ENCODE measurements at places on chromosomes 2 and 18.

DNA sequence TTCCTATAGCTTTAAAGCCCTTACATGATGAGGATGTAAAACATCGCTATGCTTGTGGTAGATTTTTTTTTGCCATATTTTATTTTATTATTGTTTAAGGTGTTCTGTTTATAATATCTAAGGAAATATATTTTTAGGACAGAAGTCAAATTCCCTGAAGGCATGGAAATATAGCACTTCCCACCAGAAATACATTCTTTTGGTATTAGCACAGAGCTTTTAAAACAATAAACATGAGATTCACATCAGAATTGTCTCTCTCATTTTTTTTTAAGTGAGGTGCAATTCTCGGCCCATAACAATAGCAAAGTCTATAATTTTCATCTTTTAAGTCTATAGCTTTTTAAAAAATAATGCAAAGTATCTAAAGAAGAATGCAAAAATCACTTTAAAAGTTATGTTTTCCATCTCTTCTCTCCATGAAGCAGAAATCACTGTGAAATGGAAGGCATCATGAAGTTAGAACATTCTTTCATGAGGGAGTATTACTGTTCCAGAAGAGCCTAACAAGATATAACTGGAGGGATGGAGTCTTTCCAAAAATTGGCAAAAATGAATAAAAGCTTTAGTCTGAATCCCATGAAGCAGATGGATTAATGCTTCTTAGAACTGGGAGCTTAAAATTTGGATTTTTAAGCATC lies 283.6 kb upstream of the TRIB2 start:
- DNase-seq: no peak

- DNase-seq: no peak
Observed at GRCh38 chr18:9405130-9405529, 70.2 kb upstream of the RALBP1 start.

GRCh38 chr2:197613509-197613987 lies 61.8 kb downstream of the RFTN2 start:
- no peak for DNase-seq

GRCh38 chr18:46110406-46110805 lies 6.2 kb downstream of the HAUS1 start:
- DNase-seq: no peak

DNA sequence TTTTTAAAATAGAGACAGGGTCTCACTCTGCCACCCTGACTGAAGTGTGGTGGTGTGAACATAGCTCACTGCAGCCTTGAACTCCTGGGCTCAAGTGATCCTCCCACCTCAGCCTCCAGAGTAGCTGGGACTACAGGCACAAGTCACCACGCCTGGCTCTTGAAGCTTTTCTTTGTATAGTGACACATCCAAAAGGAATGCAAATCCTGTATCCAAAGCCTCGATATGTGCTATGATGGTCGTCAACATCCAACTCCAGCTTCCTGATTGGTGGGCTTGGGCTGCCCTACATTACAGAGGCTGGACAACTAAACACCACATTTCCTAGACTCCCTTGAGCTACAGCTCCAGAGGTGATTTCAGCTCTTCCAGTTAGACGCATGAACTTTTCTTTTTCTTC lies 101.7 kb upstream of the PGAP1 start:
- DNase-seq: no peak

GRCh38 chr2:58686776-58687175 lies 445.7 kb upstream of the FANCL start:
- no peak for DNase-seq

DNA sequence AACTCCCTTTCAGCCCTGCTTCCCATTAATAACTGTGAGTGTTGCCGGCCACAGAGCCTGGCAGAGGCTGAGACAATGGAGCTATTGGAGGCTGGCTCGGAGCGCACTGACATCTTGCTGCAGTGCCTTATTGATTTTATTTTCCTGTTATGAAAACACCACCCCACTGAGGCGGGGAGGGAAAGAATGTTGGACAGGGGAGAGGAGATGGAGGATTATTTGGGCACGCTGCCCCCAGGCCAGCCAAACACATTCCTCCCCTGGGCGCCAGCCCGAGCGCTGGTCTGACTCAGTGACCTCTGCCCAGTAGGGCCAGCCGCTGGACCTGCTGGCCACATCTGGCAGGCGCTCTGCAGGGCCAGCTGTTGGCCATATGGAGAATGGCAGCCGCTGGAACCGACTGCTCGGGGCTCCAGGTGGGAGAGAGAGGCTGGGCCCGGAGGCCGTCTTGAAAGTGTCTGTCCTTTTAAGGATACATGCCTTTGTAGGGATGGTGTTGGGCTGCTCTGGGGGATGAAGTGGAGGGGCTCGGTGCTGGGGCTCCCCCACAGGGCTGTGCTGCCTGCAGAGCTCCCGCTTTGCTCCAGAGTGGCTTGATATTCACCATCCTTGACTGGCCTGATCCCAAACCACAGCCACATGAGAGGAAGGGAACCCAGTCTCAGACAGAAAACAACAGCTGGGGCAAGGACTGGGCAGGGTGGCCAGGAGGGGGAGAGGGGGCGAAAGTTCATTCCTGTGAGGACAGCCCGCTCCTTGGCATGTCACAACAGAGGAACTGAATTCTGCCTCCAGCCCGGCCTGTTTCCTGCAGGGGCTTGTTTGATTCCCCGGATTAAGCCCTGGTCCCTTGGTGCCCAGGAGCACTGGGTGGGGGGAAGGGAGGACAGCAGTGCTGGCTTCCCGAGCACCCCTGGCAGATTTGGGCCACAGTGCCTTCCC lies 179.0 kb downstream of the KLHL29 start:
- DNase-seq: no peak

- DNase-seq: no peak
Observed at GRCh38 chr2:239896075-239896474, 129.1 kb downstream of the NDUFA10 start.

- DNase-seq: no peak
Observed at GRCh38 chr2:29463181-29463900, 348.1 kb downstream of the CLIP4 start.

DNA sequence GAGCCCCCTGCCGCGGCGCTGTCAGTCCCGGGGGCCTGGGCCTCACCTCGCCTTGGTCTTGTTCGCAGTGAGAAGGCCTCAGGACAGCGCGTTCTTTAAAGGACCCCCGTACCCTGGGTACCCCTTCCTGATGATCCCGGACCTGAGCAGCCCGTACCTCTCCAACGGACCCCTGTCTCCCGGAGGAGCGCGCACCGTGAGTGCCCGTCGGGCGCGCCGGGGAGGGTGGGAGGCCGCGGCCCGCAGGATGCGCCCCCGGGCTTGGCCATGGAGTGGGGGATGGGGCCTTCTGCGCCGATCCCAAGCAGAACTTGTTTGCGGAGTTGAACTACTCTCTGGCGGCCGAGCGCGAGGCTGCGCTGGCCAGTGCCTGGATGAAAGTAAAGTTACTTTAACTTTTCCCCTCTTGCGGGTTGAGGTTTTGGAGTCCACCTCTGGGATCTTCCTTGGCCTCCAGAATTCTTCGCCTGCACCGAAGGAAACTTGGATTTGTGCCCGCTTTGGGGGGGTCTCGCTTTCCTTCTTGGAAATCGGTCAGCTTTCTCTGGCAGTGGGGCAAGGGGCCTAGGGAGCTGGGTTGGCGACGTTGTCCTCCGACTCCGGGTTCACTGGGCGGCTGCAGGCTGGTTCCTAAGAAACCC lies 1.2 kb downstream of the TCF7L1 start:
- no peak for DNase-seq

- no peak for DNase-seq
Observed at GRCh38 chr2:195016841-195017240, 640.2 kb upstream of the SLC39A10 start.
